ENCODE measurements at places on chromosomes 7 and 10.
A peak's percentile ranks its signal among the peaks of the same experiment; 100 is the strongest.

GRCh38 chr7:147171013-147171391, 1054.4 kb downstream of the CNTNAP2 start:
- DNase-seq = peak; percentile 7

GRCh38 chr7:115840702-115841101, 189.9 kb downstream of the TFEC start:
- DNase-seq = no peak

GRCh38 chr7:36253699-36254098, 100.6 kb downstream of the EEPD1 start:
- no peak for DNase-seq

- no peak for DNase-seq
Observed at GRCh38 chr10:95121904-95122303, 52.6 kb upstream of the CYP2C8 start.

DNA sequence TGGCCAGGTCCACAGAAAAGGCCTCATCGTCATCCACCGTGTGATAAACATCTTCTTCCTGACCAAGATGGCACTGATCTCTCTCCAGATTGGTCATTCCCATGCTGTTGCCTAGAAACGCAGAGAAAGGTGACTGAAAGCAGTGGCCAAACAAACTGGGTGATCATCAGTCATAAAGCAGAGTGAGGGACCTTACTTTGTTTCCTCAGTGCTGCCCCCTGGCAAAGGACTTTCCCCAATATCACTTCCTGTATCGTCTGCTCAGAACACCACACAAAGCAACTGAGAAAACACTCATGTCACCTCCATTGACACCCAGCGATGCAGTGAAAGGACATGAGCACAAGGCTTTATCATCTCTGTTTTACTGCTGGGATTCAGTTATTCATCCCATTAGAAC, 40.0 kb upstream of the TM9SF3 start:
- DNase-seq = peak; percentile 22

GRCh38 chr7:41063116-41063515, 639.8 kb downstream of the INHBA start:
- DNase-seq = no peak

DNA sequence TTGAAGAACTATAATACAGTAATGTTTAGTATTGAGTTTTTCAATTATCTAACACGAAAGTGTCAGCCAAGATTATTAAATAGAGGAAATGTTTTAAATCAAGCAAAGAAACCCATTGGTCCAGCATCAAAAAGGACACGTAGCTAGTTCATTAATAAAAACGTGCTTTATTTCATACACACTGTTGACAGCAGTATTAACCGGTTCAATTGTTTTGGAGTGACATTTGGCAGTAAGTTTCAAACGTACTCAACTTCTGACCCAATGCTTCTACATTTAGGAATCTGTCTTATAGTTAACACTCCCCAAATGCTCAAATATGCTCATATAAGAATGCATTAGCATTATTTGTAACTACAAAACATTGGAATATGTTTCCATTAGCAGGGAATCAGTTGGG, 41.3 kb downstream of the SLC16A12 start:
- no peak for DNase-seq

DNA sequence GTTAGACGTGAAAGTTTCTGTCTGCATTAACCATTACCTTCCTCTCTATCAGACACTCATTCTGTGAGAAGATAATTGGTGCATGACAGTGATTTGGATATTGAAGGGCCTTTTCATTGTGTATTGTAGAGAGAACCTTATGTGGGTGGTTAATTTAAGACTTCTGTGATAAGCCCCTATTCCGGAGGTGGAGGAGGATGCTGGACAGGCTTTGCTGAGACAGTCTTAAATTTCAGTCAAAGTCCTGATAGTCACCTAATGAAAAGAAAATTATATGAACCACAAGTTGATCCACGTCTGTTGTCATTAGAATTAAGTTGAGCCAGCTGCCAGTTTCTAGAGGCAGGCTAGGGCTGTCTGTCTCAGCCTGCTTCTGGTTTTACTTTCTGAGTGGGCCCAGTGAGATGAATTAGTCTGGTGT, 62.9 kb downstream of the CELF2 start:
- DNase-seq = no peak

DNA sequence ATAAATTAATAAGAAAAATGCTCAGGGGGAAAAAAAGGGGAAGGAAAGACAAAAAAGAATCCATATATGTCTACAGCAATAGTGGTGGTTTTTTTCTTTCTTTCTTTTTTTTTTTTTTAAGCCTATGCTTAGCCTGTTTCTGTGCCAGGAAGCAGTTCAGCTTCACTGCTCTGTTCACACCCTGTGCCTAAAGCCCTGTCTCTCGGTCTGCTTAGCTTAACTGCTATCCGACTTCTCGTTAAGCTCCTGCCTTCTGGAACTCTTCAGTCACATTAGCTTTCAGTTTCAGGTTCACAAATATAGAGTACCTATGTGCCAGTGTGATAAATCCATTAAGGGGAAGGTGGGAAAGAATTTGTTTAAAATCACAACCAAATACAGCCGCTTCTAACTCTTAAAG, 26.5 kb upstream of the NRG3 start:
- DNase-seq = peak; percentile 23

DNA sequence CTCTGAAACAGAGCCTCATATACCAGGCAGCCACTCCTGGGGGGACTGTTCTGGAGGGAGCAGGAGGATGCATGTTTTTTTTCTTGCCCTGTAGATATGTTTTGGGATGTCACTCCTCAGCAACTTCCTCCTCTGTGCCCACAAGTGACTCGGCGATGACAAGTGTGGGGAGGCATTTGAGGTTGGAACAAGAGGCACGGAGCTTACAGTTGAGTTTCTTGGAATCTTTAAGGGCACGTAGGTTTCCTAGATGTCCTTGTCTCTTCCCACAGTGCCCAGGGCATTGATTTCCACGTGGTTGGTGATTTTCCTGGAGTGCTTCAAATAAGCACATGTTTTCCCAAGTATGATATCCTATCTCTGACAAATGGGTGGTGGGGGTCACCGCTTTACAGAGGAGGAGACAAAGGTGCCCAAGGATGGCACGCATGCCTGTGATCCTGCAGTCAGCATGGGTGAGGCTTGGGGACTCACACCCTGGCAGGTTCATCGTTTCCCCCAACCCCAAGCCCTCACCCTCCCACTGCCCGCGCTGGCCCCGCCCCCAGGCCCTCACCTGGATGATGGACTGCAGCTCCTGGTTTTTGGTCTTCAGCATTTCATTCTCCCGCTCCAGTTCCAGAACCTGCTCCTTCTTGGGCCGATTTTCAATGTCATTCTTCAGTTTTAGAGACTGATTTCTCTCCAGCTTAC, 95.2 kb upstream of the GNA12 start:
- DNase-seq = no peak

GRCh38 chr10:58361353-58361752, 23.9 kb upstream of the TFAM start:
- no peak for DNase-seq

GRCh38 chr7:47719675-47720074, 137.8 kb upstream of the TNS3 start:
- no peak for DNase-seq

GRCh38 chr10:132665946-132666704, 119.8 kb downstream of the NKX6-2 start:
- DNase-seq = no peak

DNA sequence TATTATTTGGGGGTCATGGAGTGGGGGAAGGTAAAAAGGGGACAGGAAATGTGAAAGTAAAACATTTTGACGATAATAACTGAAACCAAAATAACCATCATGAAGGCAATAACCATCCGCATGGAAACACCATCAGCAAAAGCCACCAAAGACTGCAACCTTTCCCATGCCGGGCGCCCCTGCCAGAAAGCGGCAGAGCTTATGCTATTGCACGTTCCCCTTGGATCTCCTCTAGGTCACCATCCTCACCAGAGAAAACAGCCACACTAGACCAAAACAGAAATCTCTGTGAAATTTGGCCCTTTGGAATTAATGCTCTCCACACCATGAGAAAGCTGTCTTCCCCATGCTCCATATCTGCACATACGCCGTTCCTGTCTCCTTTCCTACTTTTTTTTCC, 31.1 kb downstream of the DRGX start:
- DNase-seq = no peak

DNA sequence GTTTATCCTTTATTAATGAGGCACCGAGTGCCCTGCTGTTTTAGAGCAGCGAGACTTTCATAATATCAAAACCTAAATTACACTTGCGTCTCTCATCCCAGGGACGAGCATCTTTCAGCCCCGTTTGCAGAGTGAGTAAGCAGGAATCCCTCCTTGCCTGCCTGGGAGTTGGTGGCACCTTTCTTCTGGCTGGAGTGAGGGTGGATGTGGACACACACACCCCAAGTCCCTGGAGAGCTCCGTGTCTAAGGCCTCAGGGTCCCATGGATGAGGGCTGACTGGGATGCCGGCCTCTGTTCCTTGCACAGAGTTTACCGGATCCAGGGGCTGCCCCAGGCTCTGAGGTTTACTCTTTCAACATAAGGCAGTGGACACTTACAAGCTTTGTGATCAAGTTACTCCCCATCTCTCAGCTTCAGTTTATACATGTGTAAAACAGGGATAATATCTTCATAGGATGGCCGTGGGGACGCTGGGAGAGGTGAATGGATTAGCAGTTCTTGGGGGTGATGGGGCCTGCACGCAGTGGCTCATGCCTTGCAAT, 24.5 kb downstream of the POLL start:
- DNase-seq = no peak

DNA sequence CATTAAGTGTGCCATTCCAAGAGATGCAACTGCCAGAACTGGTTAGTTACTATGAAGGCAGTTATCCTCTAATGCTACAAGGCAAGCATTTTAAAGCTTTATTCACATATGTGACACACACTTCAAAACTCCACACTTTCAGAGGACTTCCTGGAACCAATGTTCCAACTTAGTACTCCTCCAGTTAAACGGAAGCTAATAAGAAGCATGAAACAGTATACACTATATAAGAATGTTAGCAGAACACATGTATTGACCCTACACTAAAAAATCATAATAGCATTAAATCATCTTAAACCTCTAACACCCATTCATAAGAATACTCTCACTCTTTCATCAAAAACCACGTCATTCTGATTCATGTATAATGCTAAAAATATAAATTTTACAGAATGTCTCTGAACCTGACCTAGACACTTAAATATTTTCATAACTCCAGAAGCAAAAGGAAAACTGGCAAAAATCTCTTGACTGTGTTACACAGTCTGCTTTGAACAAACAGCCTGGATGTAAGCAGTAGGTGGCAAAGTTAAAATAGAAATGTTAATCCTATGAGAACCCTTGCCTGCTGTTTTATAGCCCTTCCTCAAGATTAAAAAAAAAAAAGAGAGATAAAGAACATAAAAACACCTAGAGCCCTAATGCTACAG, 135.0 kb downstream of the SEMA3C start:
- no peak for DNase-seq

DNA sequence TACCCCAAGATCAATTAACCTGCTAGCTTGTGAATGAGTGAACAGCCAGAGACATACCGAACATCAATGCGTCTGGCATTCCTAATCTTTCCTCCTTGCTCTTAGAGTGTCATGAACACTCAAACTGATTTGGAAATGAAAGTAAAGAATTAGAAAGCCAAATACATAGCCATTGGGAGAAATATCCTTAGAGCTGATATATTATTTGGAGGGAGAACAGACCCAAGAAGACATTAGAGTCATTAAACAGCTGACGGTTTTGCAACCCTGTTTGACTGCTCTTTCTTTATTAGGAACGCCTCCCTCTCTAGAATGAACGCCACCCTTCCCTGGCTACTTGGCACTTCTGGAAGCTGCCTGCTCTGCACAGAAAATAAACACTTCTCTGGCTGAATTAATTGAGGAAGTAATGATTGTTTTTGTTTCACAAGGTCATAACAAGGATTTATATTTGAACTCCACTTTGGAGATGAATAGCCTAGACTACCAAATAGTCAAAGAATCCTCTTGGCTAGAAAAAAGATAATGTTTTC, 42.8 kb downstream of the CTTNBP2 start:
- DNase-seq = no peak

DNA sequence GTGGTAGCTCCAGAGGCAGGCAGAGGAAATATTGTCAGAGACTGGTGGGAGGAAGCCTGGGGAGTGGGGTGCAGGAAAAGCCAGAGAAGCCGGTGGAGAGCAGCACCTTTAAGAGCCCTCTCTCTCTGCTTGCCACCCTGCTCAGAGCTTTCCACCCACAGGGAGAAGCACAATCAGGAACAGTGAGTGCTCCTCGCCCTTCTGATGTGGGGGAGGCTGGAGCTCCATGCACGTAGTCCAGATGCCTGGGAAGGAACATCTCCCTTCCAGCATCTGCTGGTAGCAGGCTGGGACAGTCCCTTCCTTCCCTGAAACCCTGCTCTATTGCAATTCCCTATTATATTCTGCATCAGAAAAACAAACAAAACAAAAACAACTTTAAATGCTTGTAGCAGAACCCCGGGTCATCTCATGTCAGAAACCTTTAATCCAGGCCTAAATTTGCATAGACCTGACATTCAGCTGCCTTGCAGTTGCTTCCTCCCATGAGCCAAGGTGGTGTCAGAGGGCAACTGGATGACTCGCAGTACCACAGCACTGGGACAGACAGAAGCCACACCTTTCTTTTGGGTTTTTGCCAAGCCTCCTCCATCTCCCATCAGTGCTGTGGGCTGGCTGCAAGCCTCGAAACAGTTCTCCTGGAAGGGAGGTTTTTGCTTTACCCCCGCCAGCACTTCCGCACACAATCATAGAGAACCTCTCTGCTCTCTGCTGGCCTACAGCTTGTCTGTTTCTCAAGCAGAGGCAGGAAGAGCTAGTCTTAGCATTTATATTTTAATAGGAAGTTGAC, 13.1 kb downstream of the AVPI1 start:
- no peak for DNase-seq

- no peak for DNase-seq
Observed at GRCh38 chr7:105426606-105427146, 38.0 kb upstream of the SRPK2 start.

DNA sequence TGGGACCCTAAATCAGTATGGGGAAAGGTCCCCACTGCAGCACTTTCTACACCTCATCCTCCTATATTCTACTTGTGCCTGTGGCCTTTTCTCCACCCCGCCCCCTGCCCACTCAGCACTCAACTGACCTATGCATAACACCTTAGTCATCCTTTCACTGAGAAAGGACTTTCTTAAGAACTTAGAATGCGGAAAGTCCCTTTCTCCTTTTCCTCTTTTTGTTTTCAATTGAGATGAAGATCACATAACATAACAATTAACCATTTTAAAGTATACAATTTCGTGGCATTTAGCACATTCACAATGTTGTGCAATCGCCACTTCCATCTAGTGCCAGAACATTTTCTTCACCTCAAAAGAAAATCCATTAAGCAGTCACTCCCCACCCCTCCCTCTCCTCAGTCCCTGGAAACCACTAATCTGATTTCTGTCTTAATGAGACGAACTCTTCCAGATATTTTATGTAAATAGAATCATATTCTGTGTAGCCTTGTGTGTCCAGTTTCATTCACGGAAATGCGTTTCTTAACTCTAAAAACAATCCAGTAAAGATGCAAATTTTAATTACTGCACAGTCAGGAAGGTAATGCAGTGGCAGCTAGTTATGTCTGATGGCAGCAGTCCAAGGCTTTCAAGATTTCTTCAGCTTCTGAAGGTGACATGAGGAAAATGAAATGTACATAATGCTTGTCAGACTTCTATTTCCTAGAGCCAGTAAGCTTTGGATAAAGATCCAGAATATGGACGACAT, 41.7 kb downstream of the FAS start:
- no peak for DNase-seq

All from neural progenitor cell (in vitro differentiated cells).